Ovary (tissue), 10 donors: ENCODE measurements at places on chromosomes 3 and 15. TPM values are rescaled to one million over a fixed set of nuclear protein-coding genes. Genes with fewer than 3 reads are reported as not detected.

DNA sequence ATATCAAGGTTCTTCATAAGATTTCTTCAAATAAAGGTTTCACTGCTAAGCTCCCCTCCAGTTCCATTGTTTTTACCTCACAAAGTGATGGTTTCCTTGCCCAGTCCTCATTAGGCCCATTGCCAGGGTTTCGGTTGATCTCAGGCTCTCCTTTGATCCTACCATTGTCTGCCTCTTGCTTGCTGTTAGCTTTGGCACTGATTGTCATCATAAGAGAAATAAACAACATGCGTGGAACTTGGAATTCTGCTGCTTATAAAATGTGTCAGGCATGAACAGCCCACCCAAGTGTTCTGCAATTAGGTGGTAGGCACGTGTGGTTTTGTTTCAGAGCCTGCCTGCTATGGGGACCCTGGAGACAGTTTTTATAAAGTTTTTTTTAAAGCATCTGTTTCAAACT is 107.6 kb upstream of the BFSP2 start:
- DNase-seq: no peak

- no peak for DNase-seq
Measured at GRCh38 chr15:33871980-33872379, 96.3 kb upstream of the CHRM5 start.

DNA sequence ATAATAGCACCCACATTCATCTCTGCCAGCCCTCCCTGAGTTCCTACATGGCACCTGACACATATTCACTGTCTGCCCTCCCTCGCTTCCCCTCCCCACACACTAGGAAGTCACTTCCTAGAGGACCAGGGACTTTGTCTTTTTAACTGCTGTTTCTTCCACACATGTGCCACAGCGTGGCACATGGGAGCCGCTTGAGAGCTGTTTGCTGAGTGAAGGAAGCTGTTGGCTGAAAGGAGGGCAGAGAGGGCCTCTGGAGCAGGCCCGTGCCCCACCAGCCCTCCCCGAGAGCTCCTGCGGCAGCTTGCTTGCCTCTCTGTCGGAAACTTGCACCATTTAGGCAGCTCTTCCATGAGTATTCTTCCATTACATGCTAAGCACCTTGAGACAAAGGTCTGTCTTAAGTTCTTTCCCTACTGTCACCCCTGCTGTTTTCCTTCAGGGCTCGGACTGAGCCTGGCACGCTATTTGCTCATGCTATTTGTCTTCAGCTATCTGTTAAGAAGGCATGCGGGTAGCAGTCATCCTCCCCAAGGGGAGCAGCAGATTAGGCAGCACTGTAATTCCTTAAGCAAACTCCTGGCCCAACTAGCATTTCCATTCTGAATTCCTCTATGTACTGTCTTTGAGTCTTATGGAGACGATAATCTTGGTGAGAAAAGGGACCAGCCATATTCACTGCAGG is 72.2 kb downstream of the CACNA1D start:
- DNase-seq: no peak

DNA sequence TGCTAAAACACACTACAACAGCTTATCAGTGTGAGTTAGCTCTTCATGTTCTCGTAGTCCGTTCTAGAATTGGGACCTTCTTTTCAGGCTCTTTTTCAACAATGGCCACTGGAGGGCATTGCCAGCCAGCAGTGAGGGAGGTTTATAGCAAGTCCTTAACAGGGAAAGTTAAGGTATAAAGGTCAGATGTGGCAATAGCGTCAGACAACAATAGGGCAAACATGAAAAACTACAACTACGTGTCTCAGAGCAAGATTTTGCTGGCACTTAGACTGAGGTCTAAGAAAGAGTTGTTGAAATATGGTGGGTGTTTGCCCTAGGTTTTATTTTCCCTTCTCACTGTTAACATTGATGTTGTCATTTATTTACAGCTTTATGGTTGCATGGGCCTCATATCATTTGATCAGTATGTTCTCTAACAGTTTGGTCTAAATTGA is 161.4 kb downstream of the GMNC start:
- peak; percentile 10 for DNase-seq

- peak; percentile 80 for DNase-seq
Measured at GRCh38 chr3:142595951-142596725, at the start of gene PLS1. TSS of gene PLS1 (plus strand) at chr3:142596393. CDS start at chr3:142664238, 67,845 bp downstream.

DNA sequence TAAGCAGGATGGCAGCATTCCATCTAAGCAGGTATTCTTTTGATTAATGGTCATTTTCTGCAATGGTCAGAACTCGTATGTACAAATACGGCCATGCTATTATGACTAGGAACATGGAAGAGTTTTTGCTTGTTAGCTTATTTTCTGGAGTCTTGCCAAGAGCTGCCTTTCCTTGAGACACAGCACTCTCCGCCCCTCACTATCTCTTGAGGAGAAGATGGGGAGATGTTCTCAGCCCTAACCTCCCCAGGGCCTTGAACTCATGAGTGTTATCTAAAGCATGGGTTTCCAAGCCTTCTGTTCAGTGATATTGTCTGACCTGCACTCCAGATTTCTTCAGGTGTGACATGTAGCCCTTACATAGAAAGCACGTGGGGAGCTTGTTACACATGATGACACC is 65.9 kb upstream of the ACTC1 start:
- DNase-seq: no peak

GRCh38 chr3:182092662-182093262 is 381.0 kb downstream of the SOX2 start:
- DNase-seq: no peak

The SAMD7 gene
- not detected for polyA plus RNA-seq

The MKRN3 gene
- polyA plus RNA-seq: 0.61 TPM

- no peak for DNase-seq
Measured at GRCh38 chr3:60555686-60556354, 695.4 kb downstream of the FHIT start.

DNA sequence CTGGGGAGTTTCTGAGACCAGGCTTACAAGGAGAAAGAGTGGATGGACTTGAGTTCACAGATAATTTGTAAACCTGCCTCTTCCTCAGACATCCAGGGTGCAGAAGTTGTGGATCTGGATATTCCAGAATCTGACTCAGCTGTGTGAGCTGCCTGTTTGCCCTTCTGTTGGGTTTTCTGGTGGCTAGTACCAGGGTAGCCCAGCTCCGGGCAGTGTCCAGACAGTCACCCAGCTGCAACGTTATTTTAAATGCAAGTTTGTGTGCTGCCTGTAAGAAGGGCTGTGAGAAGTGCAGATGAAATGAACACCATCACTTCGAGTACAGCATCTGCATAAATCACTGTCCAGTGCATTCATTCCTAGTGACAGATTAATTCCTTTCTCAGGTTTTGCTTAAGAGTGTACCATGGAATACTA is 1053.0 kb downstream of the TUSC7 start:
- DNase-seq: no peak

- DNase-seq: no peak
Measured at GRCh38 chr3:10957976-10958749, 34.4 kb upstream of the SLC6A1 start.

The MESP2 gene
- polyA plus RNA-seq: not detected

DNA sequence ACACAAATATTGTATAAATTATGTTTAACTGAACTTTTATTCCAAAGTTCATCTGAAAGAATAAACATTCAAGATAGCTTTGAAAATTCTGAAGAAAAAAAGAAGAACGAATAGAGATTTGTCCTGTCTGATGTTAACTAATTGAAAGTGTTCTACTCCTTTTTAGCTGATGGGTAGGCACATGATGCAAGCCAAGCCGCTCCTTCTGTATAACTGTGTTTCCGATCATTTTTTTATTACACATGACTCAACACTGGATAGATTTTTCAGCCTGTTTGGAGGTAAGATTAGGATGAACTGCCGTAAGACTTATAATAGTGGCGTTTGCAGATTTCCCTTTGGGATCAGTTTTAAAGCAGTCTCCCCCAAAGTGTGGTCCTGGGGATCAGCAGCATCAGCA is 19.0 kb downstream of the NSUN3 start:
- DNase-seq: no peak

- DNase-seq: no peak
Measured at GRCh38 chr3:112391648-112392047, 58.7 kb downstream of the CD200 start.

- DNase-seq: no peak
Measured at GRCh38 chr15:48855501-48856440, 22.2 kb upstream of the EID1 start.

The RASGRP1 gene
- 1.1 TPM for polyA plus RNA-seq

DNA sequence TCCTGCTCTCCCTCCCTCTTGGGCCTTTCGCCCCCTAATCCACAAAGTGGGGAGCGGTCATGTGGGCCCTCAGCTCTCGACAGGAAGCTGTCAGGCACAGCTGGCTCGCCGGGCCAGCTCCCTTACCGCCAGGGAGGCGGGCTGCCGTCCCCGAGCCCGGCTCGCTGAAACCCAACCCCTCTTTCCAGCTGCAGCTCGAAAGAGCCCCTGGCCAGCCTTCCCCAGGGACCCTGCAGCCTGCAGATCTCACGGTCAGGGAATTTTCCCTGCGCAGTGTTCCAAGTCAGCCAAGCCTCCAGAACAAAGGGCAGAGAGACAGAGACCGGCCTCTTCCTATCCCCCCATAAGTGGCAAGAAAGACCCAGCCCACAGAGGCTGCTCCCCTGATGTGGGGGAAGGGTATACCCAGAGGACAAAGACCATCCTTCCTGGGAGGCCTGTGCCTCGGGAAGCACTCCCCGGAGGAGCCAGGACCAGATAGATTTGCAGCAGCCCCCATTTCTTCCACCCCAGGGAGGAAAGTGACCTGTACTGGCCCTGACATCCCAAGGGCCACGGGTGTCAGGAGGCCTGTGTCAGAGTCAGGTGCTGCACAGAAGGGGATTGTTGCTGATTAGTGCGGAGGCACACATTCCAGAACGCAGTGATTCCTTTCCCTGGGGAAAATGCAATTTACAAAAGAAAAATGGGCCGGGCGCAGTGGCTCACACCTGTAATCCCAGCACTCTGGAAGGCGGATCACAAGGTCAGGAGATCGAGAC is 32.6 kb downstream of the MAGEF1 start:
- peak; percentile 75 for DNase-seq

- no peak for DNase-seq
Measured at GRCh38 chr3:164190566-164190965, 887.7 kb downstream of the SI start.

DNA sequence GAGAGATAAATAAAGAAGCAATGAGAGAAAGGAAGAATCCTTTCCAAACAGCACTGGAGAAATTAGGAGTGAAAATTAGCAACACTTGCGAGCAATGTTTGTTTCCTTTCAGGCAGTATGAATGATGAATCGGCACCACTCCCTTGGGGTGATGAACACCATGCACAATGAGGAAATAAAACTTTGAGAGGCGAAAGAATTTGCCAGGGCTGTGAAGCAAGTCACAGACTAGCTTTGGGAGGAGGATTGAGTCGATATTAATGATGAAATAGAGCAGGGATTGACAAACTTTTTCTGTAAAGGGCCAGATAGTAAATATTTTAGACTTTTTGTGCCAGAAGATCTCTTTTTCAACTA is 237.7 kb downstream of the AGBL1 start:
- DNase-seq: no peak

DNA sequence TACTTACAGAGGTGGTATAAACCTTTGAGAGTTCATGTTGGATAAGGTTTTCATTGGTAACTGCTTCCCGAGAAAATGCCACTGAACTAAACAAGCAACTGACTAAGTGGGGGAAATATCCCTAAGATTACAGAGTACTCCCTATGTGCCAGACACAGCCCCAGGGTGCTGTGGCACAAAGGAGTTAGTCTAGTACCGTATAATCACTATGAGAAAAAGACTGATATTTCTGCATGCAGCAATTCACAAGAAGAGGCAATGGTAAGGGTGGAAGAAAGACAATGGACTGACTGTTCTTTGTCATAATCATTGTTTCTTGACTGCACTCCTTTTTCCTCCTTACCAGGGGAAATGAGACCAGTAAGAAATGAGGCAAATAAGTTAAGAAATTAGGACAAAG is 20.0 kb upstream of the SLC25A26 start:
- DNase-seq: no peak

- no peak for DNase-seq
Measured at GRCh38 chr3:36650271-36650671, 114.1 kb downstream of the DCLK3 start.

The RASA2 gene
- 10.2 TPM for polyA plus RNA-seq

DNA sequence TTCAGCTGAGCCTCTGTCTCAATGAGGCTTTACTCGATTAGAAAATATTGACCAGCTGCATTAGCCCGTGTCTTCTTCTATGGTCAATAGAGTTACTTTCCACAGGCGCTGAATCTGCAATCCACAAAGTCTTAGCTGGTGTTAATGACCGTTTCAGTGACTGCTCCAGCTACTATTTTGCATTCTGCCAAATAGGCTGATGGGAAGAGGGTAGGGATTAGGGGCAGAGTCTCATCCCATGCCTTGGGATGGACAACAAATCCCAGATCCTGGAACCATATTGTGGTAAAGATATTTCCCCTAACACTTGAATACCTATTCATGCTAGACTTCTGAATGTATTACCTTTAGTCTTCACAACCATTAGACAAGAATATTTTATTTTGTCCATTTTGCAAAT is 29.5 kb upstream of the MAGI1 start:
- DNase-seq: no peak

The NR2E3 gene
- polyA plus RNA-seq: not detected

The STOML1 gene
- 12.1 TPM for polyA plus RNA-seq

DNA sequence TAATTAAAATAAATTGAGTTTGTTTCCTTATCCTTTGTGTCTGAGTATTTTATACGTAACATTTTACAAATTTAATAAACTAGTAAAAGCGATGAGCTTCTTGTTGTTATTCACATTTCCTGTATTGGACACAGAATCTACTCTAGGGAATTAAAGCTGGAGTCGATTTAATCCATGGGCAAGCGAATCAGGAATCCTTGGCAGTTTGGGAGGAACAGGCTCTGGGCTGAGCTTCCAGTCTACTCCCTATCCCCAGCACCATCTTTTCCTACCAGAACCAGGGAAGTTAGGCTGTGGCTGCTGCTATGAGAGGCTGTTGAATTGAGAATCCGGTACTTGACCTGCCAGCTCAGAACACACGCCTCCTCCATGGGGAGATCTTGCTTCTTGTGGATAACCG is 437.3 kb upstream of the TPM1 start:
- no peak for DNase-seq

- no peak for DNase-seq
Measured at GRCh38 chr3:51777985-51778384, 1.1 kb downstream of the IQCF6 start.

DNA sequence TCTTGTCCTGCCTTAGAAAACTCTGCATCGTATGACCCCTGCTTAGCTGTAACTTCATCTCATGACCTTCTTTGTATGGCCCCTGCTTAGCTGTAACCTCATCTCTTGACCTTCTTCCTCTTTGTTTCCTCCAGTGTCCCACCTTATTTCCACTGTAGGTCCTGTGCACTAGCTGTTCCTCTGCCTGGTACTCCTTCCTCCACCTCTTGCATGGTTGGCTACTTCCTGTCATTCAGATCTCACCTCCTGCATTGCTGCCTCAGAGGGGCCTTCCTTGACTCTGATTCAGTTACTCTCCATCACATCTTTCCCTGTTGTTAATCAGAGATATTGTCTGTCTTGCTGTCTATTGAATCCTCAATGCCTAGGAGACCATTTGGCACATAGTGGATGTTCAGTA is 63.2 kb downstream of the PDE8A start:
- no peak for DNase-seq

- no peak for DNase-seq
Measured at GRCh38 chr3:142849148-142849547, 39.7 kb downstream of the PCOLCE2 start.

The ZNF501 gene
- 3.3 TPM for polyA plus RNA-seq
